Osteoblast (primary cell): ENCODE measurements at places on chromosomes 3 and 15. TPM values are rescaled to one million over a fixed set of nuclear protein-coding genes. Genes with fewer than 3 reads are reported as not detected.
A peak's percentile ranks its signal among the peaks of the same experiment; 100 is the strongest.

GRCh38 chr15:36579792-36580431 lies 486 bp downstream of the CDIN1 start:
- no peak for DNase-seq

ACAD9 gene
- 34.7 and 37.4 TPM in 2 replicates for total RNA-seq

CTXND1 gene
- total RNA-seq = not detected in 2 replicates

DNA sequence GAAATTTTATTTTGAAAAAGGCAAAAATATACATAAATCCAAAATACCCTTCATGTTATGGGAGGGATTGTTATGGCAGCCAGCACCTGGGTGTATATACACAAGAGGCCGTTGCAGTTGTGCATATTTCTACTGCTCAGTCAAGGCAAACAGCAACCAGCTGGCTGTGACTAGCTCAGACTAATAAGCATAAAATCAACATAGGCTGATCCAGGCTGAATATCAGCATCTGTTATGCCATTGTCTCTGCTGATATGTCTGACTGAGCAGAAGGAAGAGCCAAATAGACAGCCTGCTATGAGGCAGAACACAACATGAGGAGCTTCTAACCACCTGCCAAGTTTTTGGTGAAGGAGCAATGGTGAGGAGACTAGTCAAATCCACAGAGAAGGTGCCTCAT lies 457.5 kb upstream of the ALCAM start:
- peak; percentile 67 for DNase-seq
